ENCODE measurements at places on chromosomes 6 and 20.

- no peak for DNase-seq
Measured at GRCh38 chr6:2038092-2038491, 207.3 kb downstream of the GMDS start.

- DNase-seq = no peak
Measured at GRCh38 chr6:132136981-132137380, 185.8 kb upstream of the CCN2 start.

- no peak for DNase-seq
Measured at GRCh38 chr6:148997865-148998264, 251.0 kb downstream of the UST start.

GRCh38 chr6:43942616-43943015 lies 172.6 kb downstream of the VEGFA start:
- DNase-seq = no peak

GRCh38 chr6:164792666-164793065 lies 516.7 kb downstream of the C6orf118 start:
- DNase-seq = no peak

- no peak for DNase-seq
Measured at GRCh38 chr6:151553416-151554165, 59.8 kb downstream of the CCDC170 start.

- DNase-seq = no peak
Measured at GRCh38 chr6:49739423-49739822, 4.8 kb downstream of the CRISP3 start.

DNA sequence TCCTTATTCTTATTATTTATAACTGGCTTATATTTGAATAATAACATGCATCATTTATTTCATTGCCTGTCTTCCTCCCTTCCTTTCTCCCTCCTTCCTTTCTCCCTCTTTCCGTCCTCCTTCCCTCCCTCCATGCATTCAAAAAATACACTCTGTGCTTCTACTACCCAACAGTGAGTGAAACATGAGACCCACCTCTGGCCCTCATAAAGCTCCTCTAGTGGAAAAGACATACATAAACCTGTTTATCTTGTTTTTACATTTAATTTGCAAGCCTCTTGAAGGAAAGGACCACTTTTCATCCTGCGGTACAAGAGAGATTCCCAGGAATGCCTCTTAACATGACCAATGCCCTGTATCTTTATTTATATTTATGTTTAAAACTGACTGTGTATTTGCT lies 21.8 kb upstream of the ISM1 start:
- no peak for DNase-seq

DNA sequence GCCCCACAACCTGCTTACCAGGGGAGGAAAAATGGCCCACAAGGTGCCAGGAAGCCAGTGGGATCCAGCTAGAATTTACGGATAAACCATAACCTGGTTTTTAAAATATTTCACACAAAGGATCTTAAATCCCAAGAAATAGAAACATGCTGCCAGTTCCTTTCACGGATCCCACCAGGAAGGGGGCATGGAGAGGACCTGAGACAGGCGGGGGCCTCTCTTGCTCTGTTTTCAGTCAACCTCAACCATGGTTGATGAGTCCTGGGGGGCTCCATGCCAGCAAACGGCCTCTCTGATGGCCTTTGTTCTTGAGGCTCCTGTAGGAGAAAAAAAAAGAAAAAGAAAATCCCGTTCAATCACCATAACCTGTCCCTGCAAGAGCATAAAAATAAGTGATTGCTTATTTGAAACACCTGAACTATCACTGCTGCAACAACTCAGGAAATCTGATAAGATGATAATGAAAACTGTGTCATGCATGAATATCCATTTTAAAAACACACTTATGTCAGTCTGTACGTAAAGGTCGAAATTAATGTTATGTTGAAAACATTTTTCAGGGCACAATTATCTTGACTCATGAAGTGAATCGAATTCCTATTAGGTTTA lies 125.8 kb upstream of the CST7 start:
- no peak for DNase-seq

DNA sequence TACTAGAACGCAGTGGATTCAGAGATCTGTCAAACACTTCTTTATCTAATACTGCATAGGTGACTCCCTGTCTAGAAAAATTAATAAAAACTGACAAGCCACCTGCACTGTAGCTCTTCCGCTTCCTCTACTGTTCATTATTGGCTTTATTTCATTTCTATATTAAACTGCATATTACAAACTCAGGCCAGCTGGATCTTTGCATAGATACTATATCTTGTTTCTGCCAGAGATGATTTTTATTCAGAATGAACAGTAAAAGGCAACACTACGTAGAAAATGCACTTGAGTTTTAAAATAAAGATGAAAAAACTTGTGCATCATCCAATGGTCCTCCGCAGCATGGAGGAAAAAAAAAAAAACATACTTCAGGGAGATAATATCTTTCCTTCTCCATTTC lies 508.3 kb downstream of the PRKN start:
- no peak for DNase-seq

GRCh38 chr6:109318328-109318876 lies 63.9 kb downstream of the CD164 start:
- no peak for DNase-seq

- DNase-seq = no peak
Measured at GRCh38 chr20:53960579-53961272, 109.7 kb downstream of the BCAS1 start.

GRCh38 chr20:19047951-19048296 lies 164.5 kb upstream of the SLC24A3 start:
- DNase-seq = no peak

DNA sequence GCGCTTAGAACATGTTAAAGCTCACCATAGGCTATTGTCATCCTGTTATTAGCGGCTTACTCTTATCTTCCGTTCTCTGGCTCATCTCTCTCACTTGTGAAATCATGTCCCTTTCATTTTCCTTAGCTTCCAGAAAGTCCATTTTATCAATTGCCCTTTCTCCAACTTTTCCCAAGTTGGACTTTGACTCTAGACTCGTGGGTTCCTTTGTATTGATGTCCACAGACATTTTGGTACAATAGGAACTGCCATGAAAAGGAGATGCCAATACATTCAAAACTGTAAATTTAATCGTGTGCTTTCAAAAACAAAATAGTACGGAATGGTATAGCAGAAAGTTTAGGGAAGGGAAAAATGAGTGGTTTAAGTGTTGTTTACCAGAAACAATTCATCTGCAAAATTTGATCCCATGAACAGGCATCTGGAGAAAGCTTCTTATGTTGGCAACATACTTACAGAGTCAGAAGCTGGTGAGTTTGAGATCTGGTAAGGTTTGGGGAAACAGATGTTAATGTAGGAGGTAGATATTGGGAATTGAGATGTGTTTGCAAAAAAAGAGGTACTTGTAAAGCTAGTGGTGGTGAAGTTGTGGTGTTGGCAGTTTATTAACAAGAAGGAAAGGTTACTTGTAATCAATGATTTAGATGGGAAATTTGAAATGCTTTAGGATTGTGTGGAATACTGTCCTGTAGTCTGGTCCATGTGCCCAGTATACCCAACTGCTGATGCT lies 10.2 kb upstream of the HIVEP1 start:
- DNase-seq = no peak

DNA sequence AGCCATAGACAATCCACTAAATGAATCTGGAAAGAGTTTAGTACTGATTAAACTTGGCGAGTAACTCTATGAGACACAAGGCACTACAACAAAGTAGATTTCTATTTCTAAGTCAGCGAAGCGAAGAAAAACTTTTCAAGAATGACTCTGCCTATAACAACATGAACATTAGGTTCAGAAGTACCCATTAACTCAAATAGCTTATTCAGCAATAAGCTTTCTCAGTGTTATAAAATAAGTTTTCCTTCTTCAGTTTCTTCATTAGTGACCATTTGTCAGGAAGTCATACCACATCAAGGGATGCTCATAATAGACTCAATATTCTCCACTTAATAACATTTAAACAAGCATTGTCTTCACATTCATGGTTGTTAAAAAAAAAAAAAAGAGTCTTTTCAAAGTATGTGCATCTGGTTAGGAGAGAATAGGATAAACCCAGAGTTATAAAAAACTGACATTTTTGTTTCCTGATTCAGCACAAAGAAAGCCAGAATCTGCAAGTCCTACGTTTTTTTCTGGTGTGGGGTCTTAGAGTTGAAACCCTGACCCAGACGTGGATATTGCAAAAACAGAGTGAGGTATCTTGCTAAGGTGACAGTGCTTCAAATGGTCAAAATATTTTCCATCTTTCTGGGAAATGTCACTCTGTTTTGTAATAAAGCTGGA lies 148.2 kb upstream of the PREP start:
- no peak for DNase-seq

DNA sequence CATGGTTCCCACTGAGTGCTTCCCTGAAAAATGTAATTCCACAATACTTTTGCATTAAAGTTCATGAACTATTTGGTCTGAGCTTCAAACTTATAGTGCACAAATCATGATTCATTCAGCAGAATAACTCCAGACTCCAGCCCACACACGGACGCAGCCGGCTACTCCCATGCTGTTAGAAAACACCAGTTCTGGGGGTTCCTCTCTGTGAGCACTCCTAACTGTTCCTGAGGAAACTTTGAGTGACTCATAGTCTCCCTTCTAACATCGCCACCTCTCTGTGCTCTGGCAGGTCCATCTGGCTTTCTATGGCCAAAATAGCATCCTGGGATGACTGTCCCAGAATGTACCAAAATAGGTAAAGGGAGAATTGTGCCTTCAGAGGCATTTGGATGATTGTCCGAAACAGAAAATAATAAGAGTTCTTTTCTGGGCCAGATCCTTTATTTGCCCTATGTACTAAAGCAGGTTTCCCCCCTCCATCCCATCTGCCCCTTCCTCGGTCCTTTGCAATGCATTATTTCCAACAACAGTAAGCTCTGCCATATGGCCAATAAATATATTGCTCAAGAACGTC lies 32.3 kb upstream of the LY86 start:
- DNase-seq = no peak

- DNase-seq = no peak
Measured at GRCh38 chr6:15941168-15941567, 187.7 kb upstream of the MYLIP start.

DNA sequence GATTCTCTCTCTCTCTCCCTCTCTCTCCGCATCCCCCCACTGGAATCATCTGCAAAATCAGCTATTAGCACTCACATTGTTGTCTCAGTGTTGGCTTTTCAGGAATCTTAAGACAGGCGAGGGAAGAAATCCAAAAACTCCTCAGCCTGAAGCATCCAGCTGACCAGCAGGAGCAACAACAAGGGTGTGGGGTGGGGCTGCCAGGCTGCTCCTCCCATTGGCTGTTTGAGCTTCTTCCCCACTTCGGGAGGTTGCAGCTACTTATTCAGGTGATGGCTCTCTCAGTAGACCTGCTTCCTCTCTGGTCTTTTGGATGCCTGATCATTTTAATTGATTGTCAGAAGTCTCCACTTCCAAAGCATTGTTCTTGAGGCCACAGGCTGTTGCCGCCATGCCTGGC lies 24.1 kb upstream of the SLC32A1 start:
- DNase-seq = no peak
